ENCODE measurements at places on chromosomes 6 and 20.

- DNase-seq, result no peak
These were observed 47.2 kb downstream of the CTNNBL1 start for GRCh38 chr20:37741055-37741454.

DNA sequence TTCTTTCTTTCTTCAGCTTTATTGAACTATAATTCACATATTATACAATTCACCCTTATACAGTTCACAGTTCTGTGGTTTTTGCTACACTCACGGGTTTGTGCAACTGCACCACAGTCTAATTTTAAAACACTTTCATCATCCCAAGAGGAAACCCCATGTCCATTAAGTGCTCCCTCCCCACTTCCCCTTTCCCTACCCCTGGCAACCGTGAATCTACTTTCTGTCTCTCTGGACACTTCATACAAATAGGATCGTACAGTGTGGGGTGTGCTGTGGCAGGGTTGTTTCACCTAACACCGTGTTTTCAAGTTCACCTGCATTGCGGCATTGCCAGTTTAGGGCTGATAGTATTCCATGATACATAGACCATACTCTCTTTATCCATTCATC is 118.8 kb downstream of the PHACTR3 start:
- no peak for DNase-seq

- DNase-seq, result no peak
These were observed 114.1 kb upstream of the SMLR1 start for GRCh38 chr6:130713144-130713543.

- peak; percentile 24 for DNase-seq
These were observed 224.2 kb downstream of the NFATC2 start for GRCh38 chr20:51318058-51318949.

- DNase-seq, result no peak
These were observed 307.5 kb downstream of the CDKAL1 start for GRCh38 chr6:20841806-20842205.

GRCh38 chr6:86192123-86192522 is 549.4 kb upstream of the SYNCRIP start:
- DNase-seq, result no peak

GRCh38 chr6:161590961-161591627 is 317.2 kb upstream of the AGPAT4 start:
- DNase-seq, result no peak

GRCh38 chr6:112180095-112180820 is 74.1 kb downstream of the LAMA4 start:
- peak; percentile 20 for DNase-seq

GRCh38 chr6:29447670-29448069 is 8.6 kb downstream of the OR10C1 start:
- DNase-seq, result no peak

DNA sequence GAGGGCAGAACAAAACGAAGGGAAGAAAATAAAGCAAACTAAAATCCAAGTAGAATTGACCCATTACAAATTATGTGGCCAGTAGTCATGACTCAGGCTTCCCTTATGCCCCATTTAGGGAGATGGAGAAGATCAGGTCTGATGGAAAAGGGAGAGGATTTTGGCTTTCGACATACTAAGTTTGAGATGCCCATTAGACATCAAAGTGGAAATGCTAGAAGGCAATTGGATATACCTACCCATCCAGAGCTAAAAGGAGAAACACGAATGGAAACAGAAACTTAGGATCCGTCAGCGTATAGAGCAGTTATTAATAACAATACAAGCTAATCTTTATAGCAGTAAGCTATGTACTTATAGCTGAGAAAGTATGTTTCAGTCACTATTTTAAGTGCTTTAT is 4.8 kb downstream of the TRPC4AP start:
- DNase-seq, result no peak

DNA sequence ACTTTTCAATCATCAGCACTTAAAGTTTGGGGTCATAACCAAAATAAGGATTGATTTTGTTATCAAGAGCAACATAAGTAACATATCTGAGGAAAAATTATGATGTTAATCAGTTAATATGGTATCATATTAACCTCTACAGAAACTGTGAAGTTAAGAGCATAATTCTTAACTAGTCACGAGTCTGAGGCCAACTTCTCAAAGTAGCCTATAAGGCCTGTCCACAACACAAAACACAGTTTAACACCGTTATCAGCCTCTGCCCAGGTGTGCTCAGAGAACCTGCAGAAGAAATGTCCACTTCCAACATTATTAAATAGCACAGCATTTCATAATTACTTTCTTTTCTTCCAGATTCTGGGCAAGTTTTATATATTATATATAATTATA is 1.1 kb downstream of the STX7 start:
- no peak for DNase-seq

DNA sequence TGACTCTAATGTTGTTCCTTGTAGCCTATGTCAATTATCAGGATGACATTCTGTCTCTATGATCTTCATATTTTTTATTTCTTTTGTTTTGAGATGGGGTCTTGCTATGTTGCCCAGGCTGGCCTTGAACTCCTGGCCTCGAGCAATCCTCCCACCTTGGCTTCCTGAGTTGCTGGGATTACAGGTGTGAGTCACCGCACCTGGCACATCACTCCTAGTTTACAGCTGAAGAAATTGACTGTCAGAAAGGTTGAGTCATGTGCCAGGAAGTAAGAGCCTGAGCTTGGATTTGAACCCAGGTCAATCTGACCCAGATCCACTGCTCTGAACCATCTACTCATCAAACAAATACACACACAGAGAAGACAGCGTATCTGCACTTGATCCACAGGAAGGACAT is 14.4 kb downstream of the PPP1R3G start:
- no peak for DNase-seq

DNA sequence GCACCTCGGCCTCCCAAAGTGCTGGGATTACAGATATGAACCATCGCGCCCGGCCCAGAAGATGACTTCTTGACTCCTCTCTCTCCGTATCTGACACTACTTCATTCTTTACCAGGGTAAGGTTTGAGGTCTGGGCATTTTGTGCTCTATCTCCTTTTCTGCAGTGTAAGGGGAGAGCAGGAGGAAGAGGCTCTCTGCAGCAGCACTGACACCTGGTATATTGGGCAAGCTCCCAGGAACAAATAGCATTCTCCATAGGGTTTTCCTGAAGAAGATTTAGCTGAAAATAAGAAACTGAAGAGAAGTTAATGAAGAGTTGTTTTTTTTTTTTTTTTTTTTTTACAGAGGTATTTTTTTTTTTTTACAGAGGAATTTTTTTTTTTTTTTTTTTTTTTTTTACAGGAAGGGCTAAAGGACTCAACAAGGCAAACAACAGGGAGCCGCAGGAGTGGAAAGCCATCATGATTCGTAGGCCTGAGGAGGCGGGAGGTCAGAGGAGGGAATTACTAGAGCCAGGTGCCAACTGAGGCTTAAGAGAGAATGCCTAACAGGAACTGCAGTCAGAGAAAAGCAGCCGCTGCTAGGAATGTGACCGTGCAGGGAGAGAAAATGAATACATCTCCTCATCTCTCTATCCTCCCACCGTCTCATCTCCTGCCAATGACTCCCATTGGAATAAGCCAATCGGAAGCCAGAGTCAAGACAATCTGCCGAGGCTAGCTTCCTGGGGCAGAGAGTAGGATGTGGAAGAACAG is 34.7 kb upstream of the ADGRF4 start:
- DNase-seq, result no peak

DNA sequence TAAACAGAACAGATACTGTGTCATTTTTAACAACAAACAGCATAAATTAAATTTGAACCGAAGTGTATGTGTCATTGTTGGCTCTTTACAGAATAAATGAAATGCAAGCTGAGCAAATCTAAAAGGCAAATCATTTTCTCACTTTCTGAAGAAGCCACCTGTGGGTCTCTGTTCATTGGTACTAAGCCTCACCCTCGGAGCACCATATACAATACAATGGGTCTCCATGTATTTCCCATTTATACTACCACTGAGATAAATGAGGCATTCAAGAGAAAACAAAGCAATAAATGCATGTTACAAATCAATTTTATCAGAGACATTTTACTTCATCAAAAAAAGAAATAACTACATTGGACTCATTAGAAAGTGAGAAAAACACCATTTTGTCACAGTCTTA is 38.9 kb upstream of the HIVEP1 start:
- no peak for DNase-seq

- DNase-seq, result no peak
These were observed 79.1 kb upstream of the ANKEF1 start for GRCh38 chr20:9955646-9956045.

- no peak for DNase-seq
These were observed 31.0 kb upstream of the BHLHE23 start for GRCh38 chr20:63037669-63038268.

GRCh38 chr6:166769648-166770047 is 142.6 kb upstream of the RPS6KA2 start:
- no peak for DNase-seq

DNA sequence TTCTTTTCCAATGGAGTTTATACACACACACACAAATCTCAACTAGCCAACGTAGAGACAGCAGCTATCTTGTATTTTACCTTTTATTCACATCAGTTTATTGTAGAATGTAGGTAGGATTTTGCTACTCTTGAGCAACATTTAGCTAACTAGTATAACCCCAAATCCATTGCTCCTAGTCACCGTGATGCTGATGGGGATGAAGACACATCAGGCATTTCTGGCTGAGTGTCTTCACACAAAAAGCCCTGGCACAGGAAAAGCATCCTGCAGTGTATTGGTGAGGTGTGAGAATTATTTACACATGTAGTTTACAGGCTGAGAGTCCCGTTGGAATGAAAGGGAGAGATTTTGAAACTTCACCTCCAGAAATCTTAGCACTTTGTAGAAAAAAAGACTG is 65.9 kb upstream of the FBXL4 start:
- no peak for DNase-seq

DNA sequence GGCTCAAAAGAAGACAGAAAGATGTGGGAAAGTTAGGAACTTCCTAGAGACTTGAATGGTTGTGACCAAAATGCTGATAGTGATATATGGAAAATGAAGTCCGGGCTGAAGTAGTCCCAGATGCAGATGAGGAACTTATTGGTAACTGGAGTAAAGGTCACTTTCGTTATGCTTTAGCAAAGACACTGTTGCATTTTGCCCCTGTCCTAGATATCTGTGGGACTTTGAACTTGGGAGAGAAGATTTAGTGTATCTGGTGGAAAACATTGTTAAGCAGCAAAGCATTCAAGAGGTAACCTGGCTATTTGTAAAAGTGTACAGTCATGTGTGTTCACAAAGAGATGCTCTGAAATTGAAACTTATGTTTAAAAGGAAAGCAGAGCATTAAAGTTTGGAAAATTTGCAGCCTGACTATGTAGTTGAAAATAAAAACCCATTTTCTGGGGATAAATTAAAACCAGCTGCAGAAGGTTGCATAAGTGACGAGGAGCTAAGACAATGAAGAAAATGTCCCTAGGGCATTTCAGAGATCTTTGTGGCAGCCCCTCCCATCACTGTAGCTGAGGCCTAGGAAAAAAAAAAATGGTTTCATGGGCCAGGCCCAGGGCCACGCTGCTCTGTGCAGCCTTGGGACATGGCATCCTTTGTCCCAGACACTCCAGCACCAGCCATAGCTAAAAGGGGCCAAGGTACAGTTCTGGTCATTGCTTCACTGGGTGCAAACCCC is 1692.2 kb downstream of the HACE1 start:
- no peak for DNase-seq

GRCh38 chr6:116561377-116562018 is 7.9 kb downstream of the CALHM4 start:
- DNase-seq, result no peak

GRCh38 chr20:15033269-15033668 is 695.9 kb upstream of the FLRT3 start:
- DNase-seq, result no peak

DNA sequence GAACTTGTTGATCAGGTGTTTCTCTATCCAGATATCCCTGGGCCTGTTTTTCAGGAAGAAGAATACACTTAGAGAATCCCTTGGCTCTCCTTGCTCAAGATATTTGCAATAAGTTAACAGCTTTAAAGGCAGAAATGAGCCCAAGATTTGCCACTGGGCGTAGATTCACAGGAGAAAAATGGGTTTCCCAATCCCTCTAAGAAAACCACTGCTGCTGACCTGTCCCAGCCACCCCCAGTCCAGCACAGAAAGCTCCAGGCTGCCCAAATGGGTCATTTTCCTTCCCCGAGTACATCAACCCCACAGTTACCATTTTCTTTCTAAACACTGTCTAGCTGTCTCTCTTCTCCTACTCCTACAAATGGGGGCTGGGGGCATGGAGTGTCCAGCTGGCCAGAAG is 67.3 kb downstream of the ANKRD60 start:
- DNase-seq, result no peak

DNA sequence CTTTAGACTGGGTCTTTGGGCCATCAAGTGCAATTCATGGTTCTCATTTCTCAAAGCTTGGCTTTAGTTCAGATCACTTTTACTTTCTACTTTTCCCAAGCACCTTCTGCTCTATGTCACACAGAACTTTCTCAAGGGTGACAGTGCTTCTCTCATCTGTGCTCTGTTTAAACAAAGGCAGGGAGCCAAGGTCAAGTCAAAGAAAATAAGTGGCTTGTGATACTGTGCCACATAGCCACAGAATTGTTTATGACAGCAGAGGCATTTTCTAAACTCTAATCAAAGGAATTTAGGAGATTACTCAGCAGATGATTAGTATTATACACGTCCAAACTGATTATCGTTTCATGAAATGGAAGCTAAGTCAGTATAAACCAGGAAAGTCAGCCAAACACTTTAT is 348.0 kb downstream of the HDGFL1 start:
- no peak for DNase-seq

GRCh38 chr6:111591901-111592461 is 13.7 kb downstream of the TRAF3IP2 start:
- no peak for DNase-seq

DNA sequence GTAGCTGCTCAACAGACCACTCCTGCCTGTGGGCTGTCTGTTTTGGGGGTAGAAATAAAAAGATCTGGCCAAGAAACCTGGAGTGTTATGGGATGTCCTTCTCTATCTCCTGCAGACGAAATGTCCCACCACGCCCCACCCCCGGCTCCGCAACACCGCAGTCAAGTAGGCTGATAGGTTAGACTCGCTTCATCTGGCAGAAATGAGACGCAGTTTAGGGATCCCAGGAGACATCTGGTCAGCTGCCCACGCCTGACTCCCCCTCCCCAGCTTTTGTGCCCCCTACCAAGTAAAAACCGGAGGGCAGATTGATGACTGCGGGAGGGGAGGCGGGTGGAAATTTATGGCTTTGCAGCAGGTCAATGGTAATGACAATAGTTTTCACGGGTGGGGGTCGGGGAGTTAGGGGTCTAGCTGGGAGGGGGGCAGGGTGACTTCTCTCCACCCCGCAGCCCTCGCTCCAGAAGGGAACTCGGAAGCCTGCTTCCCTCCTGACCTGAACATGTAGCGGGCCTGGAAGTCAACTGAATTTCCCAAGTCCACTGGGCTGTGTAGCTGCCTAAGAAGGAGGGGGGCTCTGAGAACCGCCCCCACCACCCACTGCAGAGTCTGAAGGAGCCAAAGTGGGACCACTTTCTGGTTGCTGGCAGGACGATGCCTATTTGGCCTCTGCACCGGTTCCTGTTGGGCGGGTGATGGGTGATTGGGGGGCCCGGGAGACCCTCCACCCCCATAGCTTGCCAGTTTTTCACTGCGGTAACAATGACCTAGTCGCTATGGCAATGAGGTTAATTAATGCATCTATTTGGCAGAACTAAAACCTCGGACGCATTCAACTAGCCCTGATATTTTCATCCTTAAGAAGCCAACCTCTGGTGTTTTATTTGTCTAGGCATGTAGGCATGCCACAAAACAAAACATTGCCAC is 25.7 kb downstream of the PMEPA1 start:
- no peak for DNase-seq
